LNCaP clone FGC (cell line): ENCODE measurements at places on chromosomes 4 and X.

DNA sequence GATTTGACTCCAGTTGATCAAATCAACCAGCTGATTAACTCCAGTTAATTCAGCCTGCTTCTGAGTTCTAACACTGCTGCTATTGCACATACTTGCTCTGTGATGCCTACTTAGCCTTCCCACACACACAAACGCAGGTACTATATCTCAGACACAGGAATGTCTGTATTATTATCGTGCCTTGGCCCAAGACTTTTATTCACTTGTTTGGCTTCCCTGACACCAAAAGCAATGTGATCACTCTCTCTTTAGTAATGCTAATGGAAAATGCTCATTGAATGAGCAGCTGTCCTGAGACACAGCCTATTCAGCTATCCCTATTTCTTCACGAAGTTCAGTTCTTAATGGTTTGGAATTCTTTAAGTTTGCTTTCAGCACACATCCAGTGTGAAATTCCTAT lies 356.4 kb upstream of the CXorf51A start:
- DNase-seq = no peak

GRCh38 chrX:129636175-129636681 lies 18.5 kb downstream of the APLN start:
- DNase-seq = no peak

DNA sequence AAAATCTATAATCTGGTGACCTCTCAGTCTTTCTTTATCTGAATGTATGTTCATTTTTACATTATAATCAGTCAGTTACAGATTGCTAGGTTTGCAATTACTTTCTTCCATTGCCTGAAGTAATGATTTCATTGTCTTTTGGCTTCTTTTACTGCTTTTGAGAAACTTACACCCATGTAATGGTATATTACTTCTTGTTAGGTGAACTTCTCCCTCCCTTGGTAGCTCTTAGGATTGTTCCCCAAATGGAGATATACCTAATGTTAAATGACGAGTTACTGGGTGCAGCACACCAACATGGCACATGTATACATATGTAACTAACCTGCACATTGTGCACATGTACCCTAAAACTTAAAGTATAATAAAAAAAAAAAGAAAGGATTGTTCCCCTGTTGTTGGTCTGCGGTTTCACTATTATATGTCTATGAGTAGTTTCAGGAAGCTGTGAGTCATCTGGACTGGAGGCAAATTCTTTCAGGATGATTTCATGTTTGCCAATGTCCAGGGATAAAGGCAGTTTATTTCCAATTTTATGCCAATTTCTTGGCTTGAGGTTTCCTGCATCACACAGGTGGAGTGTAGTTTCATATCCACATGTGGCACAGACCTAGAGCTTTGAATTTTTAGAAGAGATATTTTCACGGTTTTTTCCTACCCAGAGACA lies 21.8 kb downstream of the SPANXC start:
- DNase-seq = no peak

GRCh38 chr4:168781926-168782325 lies 228.1 kb downstream of the CBR4 start:
- no peak for DNase-seq

GRCh38 chr4:32189130-32189529 lies 1469.0 kb downstream of the PCDH7 start:
- no peak for DNase-seq

GRCh38 chr4:19693936-19694570 lies 557.7 kb upstream of the SLIT2 start:
- no peak for DNase-seq

DNA sequence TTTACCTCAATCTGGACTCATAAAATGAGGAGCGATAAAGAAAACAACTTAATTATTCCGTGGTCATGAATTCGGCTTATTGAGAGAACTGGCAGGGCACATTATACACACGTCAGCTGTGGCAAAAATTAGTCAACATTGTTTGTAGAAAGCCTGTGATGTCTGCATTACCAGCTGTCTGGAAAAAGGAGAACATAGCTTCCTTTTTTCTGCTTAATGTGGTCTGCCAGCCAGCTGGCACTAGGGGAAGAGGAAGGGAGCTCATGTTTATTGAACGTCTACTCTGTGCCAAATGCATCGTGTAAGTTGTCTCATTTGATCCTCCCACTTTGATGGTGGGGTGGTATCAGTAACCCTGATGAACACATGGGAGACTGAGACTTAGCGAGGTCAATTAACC lies 367.6 kb downstream of the ARHGAP24 start:
- DNase-seq = no peak

DNA sequence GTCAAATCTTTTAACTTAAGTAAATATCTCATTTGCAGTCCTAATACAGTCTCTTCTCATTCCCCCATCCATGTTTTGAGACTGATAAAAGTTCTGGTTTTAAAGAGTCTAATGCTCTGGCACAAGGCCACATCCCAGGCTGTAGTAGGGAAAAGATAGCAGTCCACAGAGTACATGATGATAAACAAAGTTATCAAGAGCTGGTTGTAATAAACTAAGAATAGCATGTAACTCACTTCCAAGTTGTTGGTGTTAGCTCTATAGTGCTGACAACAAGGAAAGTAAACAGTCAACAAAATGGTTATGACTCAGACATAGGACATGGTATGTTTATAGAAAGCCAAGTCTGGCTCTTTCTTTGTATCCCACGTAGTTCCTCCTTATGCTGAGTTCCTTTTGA lies 21.8 kb upstream of the AREG start:
- peak; percentile 23 for DNase-seq

DNA sequence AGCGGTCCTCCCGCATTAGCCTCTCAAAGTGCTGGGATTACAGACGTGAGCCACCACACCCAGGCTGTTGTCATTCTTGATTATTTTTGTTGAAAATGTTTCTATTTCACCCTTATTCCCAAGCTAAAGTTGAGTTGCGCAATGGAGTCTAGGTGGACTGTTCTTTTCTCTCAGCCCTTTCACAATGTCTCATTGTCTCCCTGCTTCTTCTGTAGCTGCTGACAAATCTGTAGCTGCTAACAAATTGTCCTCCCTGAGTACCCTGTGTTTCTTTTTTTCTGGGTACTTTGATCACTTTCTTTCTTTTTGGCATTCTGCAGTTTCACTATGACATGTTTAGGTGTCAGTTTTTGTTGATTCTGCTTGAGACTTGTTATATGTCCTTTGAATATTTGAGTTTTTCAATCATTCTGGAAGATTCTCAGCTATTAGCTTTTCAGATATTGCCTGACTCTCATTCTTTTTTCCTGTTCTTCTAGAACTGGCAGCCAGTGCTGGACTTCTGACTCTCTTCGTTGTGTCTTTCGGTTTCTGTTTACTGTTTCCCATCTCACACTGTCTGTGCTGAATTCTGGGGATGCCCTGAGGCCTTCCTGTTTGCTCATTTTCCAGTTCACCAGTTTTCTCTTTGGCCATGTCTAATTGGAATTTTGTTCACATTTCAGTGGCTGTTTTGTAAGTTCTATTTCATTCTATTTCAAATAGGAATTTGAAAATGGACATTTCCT lies 6.6 kb downstream of the ABCD1 start:
- no peak for DNase-seq

GRCh38 chr4:8874896-8875680 lies 3.4 kb upstream of the HMX1 start:
- no peak for DNase-seq

GRCh38 chr4:74474345-74475090 lies 29.6 kb downstream of the AREG start:
- no peak for DNase-seq

DNA sequence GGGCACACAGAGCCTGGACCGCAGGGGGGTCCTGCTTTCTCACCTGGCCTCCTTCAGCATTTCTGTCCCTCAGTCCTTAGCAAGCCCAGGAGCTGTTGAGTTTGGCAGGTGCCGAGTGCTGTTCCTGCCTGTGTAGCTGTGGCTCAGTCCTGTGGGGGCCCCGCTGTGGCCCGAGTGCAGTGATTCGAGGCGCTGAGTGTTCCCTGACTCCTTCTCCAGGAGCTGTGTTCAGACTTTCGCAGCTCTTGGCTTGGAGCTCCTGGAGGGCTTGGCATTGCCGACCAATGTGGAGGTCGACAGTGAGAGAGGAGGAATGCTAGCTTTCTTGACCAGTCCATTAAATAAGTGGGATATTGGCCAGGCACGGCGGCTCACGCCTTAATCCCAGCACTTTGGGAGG lies 50.1 kb upstream of the MSANTD1 start:
- DNase-seq = no peak

DNA sequence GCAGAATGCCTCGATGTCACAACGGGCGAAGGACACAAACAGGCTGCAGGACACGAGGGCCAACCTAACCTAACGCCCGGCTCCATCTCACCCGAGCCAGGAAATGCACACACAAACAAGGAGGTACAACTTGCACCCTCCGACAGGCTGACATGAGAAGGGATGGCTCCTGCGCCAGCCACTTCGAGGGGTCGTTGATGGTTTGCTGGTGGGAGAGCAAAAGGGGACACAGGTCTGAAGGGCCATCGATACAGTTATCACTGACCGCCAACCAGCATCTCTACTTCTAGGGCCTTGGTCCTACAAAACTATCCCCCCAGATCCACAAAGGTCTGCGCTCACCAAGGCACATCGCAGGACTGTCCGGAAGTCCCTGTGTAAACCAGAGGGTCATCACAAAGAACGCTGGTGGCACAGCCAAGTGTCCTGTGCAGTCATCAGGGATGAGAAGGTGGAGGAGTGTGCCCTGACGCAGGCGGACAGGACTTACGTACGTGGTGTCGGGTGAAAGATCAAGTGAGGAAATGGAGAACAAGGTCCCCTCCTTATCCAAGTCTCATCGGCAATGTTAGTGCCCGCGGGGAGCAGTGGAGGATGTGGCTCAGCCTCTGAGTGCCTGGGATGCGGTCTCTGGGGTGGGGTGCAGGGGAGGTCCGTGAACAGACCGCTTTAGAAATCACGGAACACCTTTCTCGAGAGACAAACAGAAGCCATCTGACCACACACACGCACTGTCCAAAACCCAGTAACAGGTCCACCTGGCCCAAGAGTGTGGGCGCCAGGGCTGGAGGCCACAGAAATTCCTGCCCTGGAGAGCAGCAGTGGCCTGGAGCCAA lies 7.0 kb downstream of the MXD4 start:
- DNase-seq = no peak

DNA sequence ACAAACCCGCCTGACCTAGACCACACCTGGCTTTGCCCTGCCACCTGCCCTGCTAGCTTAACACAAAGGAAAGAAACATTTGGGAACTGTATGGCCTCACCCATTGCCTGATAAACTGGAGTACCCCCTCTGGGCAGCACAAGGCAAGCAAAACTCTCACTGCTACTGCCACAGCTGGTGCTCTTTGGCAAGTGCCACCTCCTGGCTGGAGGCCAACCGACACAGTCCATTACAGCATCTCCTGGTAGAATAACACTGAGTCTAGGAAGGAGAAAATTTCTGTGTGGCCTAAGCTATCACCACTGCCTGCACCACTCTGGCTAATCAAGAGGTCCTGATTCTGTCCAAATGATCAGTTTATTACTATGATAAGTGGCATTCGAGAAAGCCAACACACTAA lies 18.9 kb upstream of the SPANXN3 start:
- DNase-seq = no peak

DNA sequence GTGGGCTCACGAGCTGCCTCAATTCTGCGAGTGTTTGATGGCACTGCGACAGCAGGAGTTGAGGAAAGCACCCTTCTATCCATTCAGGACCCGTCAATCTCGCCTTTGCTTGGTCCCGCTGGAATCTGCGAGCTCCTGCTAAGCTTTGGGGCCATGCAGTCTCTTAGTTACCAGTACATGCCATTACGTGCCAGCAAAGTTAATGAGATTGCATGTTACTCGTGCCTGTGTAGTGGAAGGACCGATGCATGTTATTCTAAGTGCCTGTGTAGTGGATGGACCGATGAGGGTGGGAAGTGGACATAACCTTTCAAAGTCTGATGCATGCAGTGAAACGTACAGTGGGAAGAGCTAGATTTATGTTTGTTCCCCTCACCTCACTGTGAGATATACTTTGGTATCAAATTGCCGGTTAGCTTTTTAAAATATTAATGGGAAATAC lies 569 bp downstream of the RPS3A start:
- DNase-seq = no peak

GRCh38 chrX:7970428-7970827 lies 43.2 kb upstream of the PNPLA4 start:
- DNase-seq = no peak

GRCh38 chrX:16205840-16206239 lies 38.6 kb downstream of the MAGEB17 start:
- DNase-seq = no peak

GRCh38 chrX:133812402-133812801 lies 173.0 kb downstream of the GPC3 start:
- no peak for DNase-seq

DNA sequence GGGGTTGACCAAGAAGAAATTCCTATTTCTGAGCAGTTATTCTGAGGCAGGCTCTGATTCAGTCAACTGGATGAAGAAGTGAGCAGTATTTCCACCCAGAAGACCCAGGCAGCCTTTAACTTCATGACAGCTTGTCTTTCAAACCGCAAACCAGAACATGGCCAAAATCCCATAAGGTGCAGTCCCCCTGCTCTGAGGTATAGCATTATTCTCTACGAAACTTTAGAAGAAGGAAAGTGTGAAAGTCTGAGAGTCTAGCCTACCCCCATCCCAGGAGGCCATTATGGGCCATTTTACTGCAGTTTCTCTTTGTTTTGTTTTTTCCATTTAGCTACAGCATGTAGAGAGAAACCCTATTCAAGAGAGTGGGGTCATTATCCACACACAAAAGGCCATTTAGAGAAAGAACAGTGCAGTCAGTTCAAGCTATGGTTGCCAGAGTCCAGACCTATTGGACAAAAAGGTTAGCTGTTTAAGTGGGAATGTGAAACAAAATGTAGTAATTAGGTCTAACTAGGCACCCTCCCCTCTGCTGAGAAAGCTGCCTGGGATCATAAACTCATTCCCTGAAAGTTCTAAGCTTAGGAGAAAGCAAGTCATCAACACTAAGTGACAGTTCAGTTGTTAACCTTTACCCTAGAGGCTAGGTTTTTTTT lies 52.1 kb upstream of the RASGEF1B start:
- DNase-seq = no peak

GRCh38 chrX:154350429-154351182 lies 23.8 kb downstream of the FLNA start:
- DNase-seq = no peak

- DNase-seq = no peak
Observed at GRCh38 chr4:159390648-159391047, 287.8 kb downstream of the RAPGEF2 start.

- no peak for DNase-seq
Observed at GRCh38 chrX:135695471-135695870, 18.0 kb upstream of the CT45A1 start.

- no peak for DNase-seq
Observed at GRCh38 chrX:11305641-11306040, 12.4 kb downstream of the AMELX start.

DNA sequence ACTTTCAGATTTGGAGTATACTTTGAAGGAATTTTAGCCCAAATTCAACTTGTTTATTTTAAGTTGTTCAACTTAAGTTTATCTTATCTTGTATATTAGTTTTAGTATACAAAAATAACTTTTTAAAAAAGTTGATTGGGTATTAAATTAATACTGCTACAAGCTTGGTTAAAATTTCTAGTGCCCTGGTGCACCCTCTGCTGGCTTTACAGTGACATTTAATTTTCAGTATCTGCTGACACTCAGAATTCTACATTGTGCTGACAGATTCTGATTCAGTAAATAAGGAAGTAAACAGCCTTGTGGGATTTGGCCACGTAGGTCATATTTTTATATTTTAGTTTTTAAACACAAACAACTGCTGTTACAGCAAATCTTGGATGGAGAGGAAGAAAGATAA lies 2.9 kb downstream of the EDA start:
- DNase-seq = peak; percentile 25
